ENCODE measurements at places on chromosomes 4 and X.
A peak's percentile ranks its signal among the peaks of the same experiment; 100 is the strongest.

DNA sequence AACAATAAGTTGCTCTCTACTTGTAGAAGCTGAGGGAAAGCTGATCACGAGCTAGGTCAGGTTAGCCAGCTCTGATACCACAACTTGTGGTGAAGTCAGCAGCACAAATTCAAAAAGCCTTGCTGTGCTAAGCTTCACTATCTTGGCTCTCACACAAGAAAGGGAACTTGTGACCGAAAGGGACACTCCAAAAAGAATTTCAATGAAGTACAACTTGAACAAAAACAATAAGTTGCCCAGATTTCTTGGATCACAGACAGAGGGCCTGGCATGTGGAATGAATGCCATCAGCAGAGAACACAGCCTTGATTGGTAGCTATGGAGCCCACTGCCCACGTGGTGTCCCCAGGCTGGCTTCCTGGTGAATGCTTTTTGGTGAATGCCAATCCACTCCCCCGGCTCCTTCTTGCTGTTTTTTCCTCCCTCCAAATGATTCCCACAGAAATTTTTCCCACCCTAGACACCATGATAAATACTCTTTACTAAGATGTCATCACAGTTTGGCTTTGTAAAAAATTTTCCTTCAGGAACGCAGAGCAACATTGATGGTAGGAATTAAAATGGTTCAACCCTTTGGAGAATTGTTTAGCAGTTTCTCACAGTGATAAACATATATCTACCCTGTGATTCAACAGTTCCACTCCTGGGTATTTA, 82.6 kb downstream of the ANXA3 start:
- DNase-seq = peak; percentile 6

DNA sequence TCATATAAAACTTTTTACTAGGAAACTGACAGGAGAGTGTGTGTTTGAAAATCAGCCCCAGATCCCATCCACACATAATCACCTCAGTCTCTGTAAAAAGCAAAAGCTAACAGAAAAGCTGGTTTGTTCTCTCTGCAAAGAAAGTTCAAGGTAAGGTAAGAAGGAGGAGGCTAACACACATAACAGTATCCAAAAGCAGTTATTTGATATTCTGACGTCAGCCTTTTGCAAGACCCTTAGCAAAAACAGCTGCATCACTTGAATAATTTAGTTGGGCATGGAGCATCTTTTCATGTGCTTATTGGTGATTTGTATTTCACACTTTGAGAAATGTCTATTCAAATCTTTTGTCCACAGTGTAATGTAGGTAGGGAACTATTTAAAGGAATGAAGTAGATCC, 5.5 kb downstream of the TCEAL9 start:
- no peak for DNase-seq

DNA sequence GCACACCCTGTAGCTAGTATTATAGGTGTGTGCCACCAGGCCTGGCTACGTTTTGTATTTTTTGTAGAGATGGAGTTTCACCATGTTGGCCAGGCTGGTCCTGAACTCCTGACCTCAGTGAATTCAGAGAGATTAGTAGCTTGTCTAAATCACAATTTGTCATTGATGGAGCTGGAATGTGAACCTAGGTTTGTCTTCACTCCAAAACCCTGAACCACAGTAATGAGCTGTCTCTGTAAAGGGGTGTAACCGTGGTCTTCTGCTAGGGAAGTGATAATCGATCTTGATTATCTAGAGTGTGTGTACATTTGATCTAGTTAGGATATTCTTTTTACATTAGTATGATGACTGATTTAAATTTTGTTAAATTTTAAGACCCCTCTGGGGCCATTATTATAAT, 8.3 kb downstream of the ARHGAP10 start:
- DNase-seq = no peak

DNA sequence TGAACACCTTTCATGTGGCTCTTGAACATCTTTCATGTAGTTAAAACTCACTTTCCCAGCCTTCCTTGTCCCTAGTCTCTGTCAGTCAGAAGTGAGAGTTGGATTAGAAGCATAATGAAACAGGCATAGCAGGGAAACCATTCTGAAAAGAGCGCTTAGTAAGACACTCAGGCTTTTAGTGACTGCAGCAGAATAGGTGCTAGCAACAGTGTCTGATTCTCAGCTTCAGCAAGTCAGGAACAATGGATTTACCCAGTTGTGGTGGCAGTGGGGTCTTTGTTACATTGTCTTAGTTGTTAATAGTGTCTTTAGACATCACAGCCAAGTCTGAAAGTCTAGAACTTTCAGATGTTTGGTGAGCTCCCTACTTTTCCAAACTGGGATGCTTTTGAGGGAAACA, 177.1 kb upstream of the PCDH7 start:
- no peak for DNase-seq

GRCh38 chr4:30860978-30861377, 140.8 kb downstream of the PCDH7 start:
- DNase-seq = no peak

- no peak for DNase-seq
Observed at GRCh38 chr4:1573830-1574459, 110.2 kb downstream of the FAM53A start.

- no peak for DNase-seq
Observed at GRCh38 chrX:73758250-73758649, 195.3 kb downstream of the CHIC1 start.

Measured in prostate gland (tissue), 2 donors.